ENCODE measurements at places on chromosomes 2 and 18. TPM values are rescaled to one million over a fixed set of nuclear protein-coding genes. Genes with fewer than 3 reads are reported as not detected.

- no peak for DNase-seq
Observed at GRCh38 chr2:63326473-63326872, 261.8 kb downstream of the WDPCP start.

DNA sequence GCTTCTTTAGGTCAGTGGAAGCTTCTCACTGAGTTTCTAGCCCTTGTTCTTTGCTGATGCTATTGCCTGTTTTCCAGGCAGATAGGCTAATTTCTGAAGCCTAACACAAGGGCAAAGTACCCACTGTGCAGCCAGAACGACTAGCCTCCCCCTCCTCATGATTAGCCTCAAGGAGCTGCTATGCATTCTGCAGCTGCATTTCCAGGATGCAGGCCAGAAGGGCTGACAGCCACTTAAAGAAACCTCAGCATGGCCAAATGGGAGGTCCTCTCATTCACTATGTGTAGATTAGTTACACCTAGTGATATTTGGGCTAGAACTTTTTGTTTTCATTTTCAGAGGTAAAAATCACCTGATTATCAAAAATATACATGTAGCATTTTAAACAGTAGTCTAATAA, 216.0 kb downstream of the RAD51AP2 start:
- DNase-seq, result no peak

- DNase-seq, result no peak
Observed at GRCh38 chr2:100900156-100900795, 80.3 kb downstream of the NPAS2 start.

DNA sequence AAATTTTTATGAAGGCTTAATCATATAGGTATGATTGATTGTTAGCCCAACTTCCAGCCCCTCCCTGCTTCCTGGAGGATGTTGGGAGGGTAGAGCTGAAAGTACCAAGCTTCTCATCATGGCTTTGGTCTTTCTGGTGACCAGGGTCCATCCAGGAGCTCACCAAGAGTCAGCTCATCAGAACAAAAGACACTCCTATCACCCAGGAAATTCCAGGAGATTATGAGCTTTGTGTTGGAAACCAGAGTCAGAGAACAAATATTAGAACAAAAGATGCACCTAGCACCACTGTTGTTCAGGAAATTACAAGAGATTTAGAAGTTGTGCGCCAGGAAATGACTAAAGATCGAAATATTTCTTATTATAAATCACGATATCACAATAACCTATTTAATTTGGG, 119.9 kb upstream of the THUMPD2 start:
- no peak for DNase-seq

Gene TPRKB
- 206 TPM for total RNA-seq

Gene CRYBA2
- 4.3 TPM for total RNA-seq

Gene TMEM178A
- 1.3 TPM for total RNA-seq
